Large intestine (tissue), 12 donors: ENCODE measurements at places on chromosomes 5 and 9.

GRCh38 chr5:156667616-156668015, 182.5 kb upstream of the PPP1R2B start:
- DNase-seq: no peak

GRCh38 chr9:93225417-93225816, 41.5 kb downstream of the WNK2 start:
- DNase-seq: no peak

DNA sequence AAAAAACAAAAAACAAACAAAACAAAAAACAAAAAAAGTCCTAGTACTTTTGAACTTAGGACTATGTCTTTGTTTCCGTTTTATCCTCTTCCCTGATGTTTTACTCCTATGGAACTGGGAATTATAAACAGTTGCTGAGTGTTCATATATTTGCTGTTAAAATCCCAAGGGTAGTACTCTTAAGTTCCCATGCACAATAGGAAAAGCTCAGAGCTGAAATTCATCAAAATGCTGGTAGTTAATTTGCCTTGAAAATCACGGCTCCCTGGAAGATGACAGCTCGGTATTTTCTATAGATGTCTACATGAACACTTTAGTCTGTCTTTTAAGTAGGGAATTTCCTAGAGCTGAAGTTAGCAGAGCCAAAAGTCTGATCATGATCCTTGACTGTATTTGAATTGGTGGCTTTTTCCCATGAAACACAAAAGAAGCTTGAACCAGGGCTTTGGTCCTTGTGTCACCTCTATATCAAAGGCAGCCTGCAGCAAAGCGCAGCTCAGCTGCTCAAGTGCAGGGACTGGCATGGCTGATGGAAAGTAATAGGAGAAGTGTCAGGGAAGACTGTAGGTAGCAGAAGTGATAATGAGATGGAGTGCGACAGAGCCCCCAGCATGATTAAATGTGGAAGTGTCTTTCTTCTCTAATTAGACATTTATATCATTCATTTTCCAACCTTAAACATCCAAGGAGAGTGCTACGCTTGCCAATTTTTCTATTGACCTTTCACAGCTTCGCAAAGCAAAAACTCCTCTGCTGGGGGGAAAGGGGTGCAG, 310.9 kb downstream of the TRIM36 start:
- no peak for DNase-seq

- DNase-seq: no peak
These were observed 46.0 kb downstream of the C9orf152 start for GRCh38 chr9:110161940-110162339.

GRCh38 chr9:134053401-134053871, 14.4 kb downstream of the BRD3 start:
- DNase-seq: no peak

DNA sequence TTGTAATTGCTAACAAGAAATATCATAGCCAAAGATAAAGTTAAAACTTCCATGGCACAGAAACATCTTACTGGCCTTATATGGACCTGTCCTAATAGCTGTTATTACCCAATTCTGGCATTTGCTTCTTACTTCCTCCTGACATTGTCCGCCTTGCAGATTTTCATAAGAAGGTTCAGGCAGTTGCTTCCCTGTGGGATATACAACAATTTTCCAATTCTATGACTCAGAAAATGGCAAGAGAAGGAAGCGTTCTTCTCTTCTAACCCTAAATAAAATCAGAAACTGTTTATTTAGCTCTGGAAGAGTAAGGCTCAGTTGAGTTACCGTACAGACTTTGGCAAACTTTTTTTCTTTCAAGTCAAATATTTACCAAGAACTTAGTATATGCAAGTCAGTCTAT, 1.7 kb downstream of the PRKAA1 start:
- peak; percentile 61 for DNase-seq

DNA sequence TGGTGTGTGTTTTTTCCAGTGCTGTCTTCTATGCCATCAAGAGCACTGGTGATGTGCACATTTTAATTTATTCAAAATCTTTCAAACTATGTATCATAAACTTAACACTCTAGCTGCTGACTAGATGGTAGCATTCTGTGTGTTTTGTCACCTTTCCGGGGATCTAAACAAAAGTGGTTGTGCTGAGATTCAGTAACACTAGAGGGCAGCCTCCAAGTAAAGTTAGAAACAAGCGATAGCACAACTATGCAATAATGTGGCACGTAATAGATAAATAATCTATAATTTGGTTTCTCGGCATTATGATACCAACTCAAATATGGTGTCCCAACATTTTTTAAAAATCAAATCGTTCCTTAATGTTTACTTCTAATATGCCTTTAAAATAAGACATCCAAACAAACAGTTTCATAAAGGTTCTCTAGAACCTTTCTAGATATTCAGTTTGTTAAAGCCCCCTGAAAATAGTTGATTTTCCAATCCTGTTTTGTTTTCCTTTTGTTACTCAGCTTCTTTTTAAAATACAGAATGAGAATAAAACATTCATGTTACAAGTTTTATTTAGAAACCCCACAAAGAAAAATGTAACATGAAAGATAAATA, 16.9 kb downstream of the SEMA6A start:
- DNase-seq: no peak

DNA sequence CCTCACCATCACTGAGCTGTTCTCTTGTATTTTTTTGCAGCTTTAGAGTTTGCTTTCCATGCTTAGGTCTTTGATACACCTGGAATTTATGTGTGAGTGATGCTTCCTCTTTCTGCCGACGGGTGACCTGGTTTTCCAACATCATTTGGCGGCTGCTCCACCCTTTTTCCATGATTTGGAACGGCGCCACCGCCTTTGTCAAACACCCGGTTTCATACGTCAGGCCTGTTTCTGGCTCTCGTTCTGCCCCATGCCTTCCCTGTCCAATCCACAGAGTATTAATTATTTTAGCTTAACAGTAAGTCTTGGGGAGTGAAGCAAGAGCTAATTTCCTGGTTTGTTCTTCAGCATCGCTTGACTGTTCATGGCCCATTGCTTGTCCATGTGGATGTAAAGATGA, 30.2 kb downstream of the CACNA1B start:
- no peak for DNase-seq

DNA sequence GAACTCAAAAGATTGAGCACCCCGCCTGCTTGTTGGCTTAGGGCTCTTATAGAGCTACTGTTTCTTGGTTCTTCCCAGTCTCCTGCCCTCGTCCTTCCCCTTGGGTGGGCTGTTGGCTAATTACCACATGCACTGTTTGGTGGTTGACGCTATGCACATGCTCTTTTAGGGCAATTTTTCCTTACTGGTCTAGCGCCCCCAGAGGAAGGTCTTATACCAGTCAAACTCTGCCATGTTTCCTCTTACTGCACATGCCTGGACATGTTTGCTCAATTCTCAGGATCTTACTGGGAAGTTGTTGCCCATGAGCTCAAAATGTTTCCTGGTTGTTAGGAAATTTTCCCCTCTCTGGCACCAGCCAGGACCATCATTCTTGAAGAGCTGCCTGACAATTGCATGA, 101.9 kb downstream of the SLC28A3 start:
- DNase-seq: no peak

- peak; percentile 87 for DNase-seq
These were observed 207.9 kb upstream of the CD180 start for GRCh38 chr5:67404256-67405100.

- no peak for DNase-seq
These were observed 1260.9 kb upstream of the C9orf72 start for GRCh38 chr9:28834156-28834555.

- no peak for DNase-seq
These were observed 75.9 kb upstream of the GOLM1 start for GRCh38 chr9:86175223-86175622.

DNA sequence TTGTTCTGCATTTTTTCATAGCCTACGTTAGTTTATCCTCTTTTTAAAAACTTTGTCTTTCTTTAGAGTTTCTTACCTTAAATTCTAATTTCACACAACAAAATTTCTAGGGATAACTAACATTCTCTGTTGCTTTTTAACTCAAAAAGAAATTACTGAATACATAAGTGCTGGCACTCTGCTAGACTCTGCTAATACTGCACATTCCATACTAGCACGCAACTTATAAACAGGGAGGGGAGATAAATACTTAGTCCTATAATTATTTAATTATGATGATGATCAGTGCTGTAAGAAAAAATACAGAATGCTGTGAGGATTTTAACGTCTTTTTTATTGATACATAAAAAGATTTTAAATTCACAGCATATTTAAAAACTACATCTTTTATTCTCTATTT, 25.1 kb downstream of the RNF145 start:
- DNase-seq: no peak

DNA sequence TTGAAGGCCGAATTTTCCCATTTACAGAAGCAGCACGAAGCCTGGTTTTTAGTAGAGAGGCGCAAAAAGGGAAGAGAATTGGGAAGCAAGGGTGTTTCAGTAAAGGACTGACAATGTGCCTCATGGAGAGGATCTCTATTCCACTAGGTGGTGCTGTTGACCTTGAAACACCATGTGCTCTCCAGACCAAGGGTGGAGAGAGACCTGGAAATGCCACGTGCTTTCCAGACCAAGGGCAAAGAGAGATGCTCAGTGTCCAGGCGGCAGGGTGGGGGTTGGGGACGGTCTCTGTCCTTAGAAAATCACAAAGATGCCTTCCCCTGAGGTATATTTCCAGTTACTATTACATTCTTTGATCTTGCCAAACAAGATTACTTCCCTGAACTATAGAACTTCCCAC, 425.3 kb downstream of the CSNK1G3 start:
- DNase-seq: no peak

- DNase-seq: peak; percentile 15
These were observed 93.0 kb downstream of the YTHDC2 start for GRCh38 chr5:113606298-113607134.

DNA sequence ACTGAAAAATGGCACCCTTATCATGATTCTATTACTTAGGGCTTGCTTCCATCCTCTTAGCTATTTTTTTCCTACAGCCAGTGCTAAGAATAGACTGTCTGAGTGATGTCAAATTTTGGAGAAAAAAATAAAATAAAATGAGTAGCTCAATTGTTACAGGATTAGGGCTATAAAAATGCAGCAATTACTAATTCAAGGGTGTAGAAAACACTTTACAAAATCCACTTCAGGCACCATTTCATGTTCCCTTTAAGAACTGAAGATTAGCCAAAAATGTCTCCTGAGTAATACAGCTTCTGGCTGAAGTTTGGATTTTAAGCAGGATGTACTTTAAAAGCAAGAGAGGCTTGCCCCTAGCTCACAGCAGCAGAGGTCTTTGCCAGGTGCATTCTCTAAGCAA, 240.5 kb upstream of the IRX1 start:
- DNase-seq: no peak

GRCh38 chr9:6711403-6711802, 46.4 kb upstream of the KDM4C start:
- DNase-seq: no peak

GRCh38 chr5:119287547-119288111, 68.2 kb upstream of the TNFAIP8 start:
- no peak for DNase-seq

GRCh38 chr5:72346398-72346797, 26.2 kb downstream of the PTCD2 start:
- DNase-seq: no peak

- peak; percentile 40 for DNase-seq
These were observed 146.5 kb downstream of the CD180 start for GRCh38 chr5:67050125-67050524.

- DNase-seq: peak; percentile 55
These were observed 2.4 kb upstream of the PHYKPL start for GRCh38 chr5:178234750-178235587.

- DNase-seq: no peak
These were observed 107.2 kb upstream of the ZNF462 start for GRCh38 chr9:106755736-106756135.

DNA sequence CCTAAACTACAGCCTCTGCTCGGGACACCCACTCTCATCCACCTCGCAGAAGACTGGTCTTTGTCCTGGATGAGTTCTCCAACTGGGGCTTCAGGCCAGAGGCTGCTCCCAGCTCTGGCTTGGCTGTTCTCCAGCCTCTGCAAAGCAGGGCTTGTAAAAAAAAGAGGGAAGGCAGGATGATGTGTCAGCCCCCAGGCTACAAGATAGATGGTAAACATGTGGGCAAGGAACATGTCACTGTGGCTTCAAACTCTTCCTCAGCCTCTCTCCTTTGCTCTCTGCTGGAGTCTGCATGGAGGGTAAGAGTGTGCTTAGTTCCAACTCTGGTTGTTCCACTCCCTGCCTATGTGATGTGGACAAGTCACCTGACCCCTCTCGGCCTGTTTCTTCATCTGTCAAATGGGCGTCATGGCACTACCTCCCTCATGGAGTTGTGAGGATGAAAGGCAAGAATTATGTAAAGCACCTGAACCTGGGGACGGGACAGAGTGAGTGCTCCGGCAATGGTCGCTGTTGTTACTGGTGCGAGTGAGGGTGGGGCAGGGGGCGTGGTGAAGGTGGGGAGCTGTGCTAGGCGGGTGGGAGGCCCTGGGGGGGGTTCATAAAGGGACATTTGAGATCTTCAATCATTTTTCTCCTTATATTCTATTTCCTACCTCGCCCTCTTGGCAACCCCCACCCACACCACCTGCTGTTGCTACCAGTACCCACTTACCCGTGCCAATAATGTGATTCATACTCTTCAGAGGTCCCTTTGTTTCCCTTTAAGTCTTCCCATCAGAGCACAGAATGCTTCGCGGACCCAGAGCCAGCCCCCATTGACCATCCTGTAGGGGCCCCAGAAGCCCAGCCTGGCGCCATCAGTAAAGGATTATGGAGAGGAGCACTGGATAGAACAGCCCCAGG, 6.8 kb upstream of the ZNF79 start:
- DNase-seq: no peak

DNA sequence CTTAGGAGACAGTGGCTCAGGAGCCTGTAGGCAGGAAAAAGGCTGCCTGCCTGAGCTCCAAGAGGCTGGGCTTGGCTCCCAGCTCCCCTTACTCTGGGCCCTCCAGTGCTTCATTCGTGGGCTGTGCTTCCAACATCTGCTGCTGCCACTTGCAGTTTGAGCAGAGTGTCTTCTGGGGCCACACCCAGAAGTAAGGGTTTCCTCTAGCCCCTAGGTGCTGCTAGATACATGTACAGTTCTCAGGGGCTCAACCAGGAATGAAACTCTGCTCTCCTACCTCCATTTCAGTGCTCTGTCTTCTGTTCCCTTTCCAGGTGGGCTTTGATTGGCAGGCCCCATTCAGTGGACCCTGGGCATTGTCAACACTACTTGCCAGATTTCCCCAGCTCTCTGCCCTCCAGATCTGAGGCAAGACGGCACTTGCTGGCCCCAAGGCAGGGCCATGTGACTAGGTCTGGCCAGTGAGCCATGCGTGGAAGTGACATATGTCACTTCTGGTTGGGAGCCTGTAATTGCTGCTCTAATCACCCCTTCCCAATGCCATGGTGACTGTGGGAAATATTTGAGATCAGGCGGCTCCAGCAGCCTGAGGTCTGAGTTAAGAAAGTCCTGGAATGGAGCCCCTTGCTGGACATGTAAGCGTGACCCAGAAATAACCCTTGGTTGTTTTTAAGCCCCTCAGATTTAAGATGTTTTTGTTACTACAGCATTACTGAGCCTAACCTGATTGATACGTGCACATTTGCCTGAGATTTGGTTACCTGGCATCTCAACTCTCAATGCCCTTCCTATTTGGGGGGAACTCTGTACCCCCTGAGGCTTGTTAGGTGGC, 9.4 kb upstream of the BOD1 start:
- peak; percentile 48 for DNase-seq

DNA sequence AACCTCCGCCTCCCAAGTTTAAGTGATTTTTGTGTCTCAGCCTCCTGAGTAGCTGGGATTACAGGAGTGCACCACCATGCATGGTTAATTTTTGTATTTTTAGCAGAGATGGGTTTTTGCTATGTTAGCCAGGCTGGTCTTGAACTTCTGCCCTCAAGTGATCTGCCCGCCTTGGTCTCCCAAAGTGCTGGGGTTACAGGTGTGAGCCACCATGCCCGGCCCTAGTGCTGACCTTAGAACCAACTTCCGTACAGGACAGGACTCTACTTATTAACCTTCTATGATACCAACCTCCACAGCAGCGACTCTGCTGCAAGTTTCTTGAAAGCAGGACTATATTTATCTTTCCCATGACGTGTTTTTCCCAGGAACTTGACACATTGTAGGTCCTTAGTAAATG, 176.9 kb downstream of the RGS3 start:
- DNase-seq: no peak
